ENCODE measurements at places on chromosomes 3 and 15.

GRCh38 chr15:73941871-73942635 lies 15.8 kb downstream of the LOXL1 start:
- DNase-seq: no peak

DNA sequence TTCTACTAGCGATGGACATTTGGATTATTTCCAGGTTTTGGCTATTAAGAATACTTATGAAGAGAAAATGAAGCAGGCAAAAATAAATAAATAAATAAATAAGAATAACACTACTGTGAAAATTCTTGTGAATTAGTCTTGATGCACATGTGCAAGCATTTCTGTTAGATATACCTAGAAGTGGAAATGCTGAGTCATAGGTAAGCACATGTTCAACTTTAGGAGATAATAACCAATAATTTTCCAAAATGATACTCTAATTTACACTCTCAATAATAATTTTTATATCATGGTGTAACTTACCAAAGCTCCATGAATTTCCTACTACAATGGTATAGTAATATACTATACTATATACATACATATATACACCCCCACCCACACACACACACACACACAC lies 23.4 kb downstream of the EMC4 start:
- DNase-seq: no peak

DNA sequence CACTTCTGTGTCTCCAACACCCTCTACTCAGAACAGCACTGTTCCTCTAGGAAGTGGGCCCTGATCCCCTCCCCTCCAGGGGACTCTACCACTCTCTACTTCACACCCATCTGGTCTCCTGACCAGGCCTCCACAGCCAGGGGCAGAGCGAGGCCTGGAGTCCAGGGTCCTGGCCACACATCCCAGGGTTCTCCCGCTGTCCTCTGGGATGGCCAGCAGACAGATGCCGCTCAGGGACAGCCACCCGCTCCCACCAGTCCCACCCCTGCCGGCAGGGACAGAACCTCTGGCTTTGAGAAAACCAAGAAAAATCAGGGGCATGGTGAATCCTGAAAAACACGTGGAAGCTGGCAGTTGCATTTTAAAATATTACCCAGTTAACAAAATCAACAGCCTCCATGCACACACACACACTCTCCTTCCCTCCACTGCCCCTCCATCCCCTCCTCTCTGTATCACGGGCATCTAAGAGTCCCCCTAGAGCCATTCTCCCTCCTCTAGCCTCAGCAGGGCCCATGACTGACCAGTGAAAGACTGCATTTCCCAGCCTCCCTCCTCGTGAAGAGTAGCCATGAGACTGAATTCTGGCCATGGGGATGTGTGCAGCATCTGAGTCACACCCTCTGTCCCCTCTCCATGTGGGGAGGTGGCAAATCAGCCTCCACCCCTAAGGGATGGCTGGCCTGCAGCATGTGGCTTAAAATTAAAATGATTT lies 32.1 kb upstream of the IQSEC1 start:
- no peak for DNase-seq

GRCh38 chr3:157065201-157065600 lies 94.7 kb downstream of the CCNL1 start:
- DNase-seq: no peak

DNA sequence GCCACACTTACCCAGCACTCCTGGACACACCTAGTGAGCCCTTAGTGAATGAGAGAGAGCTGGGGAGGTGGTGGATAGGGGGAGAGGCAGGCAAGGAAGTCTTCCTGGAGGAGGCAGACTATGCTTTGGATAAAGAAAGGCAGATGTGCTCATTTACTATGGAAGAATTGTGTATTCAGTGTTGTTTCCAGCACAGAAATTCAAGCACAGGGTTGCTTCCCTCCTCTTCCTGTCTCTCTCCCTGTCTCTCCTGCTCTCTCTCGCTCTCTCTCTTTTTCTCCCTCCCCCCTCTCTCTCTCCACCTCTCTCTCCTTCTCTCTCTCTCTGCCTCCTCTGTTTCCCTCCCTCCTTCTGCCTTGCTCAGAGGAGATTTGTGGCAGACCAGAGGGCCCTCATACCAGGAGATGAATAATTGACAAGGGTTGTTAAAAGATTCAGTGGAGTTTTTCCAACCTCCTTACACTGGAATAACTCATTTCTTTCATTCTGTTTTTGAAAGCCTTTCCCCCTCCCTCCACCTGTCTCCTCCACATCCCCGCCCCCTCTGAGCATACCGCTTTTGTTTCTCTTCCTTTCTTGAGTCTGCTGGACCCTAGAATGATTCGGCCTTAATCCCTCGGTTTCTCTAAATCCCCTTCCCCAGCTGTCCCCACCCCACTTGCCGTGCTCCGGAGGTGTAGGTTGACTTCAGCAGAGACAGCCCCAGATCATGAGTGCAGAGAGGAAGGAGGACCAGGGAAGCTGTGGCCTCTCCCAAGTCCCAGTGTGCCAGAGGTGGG lies 65.6 kb downstream of the CCDC33 start:
- no peak for DNase-seq

All from activated CD8-positive, alpha-beta memory T cell treated with anti-CD3 and anti-CD28 coated beads for 1 hour (primary cell).